Caco-2 (cell line): ENCODE measurements at places on chromosomes 1 and 21.

GRCh38 chr1:183139281-183139942, 46.7 kb upstream of the LAMC2 start:
- peak; percentile 30 for DNase-seq

GRCh38 chr1:198258491-198258890, 101.7 kb downstream of the NEK7 start:
- DNase-seq: no peak

GRCh38 chr21:45590726-45591618, 48.7 kb upstream of the SLC19A1 start:
- peak; percentile 12 for DNase-seq

GRCh38 chr1:184624626-184625025, 130.0 kb downstream of the EDEM3 start:
- DNase-seq: no peak

DNA sequence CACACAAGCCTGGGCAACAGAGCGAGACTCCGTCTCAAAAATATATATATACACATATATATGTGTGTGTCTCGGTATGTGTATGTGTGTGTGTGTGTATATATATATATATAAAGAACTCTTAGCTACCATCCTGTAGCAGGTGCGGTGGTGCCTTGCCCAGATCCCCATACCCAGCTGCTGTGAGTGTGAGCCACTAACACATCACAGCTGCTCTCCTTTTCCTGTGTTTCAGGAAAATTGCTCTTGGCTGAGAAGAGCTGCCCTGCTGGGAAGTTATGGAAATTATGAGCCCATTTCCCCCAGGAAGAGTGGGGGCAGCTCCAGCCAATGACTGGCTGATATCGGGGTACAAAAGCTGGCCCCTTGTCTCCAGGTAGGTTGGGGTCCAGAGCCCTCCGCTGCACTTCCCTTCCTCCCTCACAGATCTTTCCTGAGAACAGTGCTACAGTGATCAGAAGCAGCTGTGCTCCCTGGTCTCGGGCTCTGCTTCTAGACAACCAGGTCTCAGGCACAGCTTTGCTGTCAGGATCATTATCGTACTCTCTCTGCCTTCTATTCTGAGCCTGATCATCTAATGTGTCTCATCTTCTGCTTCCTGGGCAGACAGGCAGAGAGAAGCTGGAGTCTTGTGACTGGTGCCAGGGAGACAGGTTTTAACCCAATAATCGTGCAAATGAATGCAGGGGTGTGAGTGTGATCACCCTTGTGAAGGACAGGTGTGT, 109.6 kb upstream of the ZNF678 start:
- DNase-seq: no peak

- no peak for DNase-seq
These were observed 8.0 kb upstream of the C1orf159 start for GRCh38 chr1:1123581-1124507.

DNA sequence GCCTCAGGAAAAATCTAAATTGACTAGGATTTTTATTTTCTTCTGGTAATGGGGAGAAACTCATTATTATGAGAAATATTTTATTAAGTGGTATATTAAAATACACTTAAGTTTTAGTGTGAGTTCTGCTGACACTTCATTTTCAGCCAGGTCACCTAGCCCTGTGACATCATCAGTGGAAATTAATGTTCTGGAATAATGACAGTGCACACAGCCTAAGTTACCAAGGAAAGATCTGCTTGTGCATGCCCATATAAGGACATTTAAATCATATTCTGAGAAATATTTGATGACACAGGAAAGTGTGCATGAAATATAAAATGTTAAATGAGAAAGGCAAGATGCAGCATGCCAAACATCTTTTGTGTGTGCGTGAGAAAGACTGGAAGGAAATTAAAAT, 102.0 kb downstream of the KIF14 start:
- no peak for DNase-seq

GRCh38 chr1:204959374-204959773, 83.6 kb upstream of the CNTN2 start:
- DNase-seq: peak; percentile 8

DNA sequence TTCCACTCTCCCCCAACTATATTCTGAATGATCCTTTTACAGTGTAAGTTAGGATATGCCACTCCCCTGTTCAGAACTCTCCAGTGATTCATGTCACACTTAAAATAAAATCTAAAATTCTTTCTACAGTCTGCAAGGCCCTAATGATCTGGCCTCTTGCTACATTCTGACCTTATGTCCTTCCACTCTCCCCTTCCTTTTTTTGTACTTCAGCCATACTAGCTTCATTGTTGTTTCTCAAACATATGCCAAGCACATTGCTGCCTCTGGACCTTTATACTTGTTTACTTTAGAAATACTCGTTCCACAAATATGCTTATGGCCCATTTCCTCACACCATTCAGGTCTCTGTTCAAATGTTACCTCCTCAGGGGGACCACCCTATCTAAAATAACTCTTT, 14.8 kb upstream of the PSMA5 start:
- DNase-seq: no peak

DNA sequence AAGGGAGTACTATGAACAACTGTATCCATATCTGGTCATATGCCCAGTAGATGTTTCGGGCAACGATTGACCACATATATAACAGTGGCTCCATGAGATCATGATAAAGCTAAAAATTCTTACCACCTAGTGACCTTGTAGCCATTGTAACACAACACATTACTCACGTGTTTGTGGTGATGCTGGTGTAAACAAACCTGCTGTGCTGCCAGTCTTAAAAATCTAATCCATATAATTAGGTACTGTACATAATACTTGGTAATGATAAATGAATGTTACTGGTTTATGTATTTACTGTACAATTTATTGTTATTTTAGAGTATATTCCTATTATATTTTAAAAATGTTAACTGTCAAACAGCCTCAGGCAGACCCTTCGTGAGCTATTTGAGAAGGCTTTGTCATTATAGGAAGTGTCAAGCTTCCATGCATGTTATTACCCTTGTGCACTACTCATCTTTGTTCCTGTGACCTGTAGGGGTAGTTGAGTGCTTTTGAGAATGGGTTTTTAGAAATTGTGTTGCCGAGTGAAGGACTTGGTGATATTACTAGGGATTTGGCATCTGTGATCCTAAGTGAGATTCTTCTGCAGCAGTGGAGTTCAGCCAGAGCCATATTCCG, 23.6 kb downstream of the DIP2A start:
- DNase-seq: no peak

- DNase-seq: no peak
These were observed 13.1 kb upstream of the EXO1 start for GRCh38 chr1:241834733-241835377.

GRCh38 chr1:85111695-85112094, 63.4 kb upstream of the MCOLN3 start:
- DNase-seq: no peak

- no peak for DNase-seq
These were observed 15.1 kb downstream of the MAB21L3 start for GRCh38 chr1:116126281-116126680.

GRCh38 chr1:157269656-157270375, 131.6 kb upstream of the ETV3 start:
- DNase-seq: no peak

DNA sequence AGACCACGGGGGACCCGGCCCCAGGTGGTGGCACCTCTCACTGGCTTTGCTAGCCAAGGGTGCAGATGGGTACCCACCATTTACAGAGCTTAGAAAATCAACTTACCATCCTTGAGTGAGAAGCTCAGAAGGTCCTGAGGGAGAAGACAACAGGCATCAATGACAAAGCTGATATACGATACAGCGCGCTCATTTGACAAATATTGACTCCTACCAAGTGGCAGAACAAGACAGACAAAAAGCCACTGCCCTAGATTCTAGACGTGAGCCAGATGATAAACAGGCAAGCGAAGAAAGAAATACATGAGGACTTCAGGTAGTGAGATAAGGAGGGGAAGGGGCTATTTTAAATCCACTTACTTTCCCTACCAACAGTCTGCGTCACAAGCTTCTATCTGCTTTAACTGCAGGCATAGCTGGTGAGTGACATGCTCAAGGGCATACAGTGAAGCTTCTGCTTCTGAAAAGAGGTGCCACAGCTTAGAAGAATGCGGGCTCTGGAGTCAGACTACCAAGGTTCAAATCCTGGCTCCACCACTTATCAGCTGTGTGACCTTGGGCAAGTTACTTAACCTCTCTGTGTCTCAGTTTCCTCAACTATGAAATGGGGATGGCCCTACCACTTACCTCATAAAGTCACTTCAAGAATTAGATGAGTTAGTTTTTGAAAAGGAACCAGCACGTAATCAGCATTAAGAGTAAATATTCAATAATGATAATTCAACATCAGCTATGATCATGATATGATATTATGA, 29.1 kb downstream of the TMCO4 start:
- no peak for DNase-seq

- no peak for DNase-seq
These were observed 228.5 kb upstream of the JUN start for GRCh38 chr1:59012378-59012777.

DNA sequence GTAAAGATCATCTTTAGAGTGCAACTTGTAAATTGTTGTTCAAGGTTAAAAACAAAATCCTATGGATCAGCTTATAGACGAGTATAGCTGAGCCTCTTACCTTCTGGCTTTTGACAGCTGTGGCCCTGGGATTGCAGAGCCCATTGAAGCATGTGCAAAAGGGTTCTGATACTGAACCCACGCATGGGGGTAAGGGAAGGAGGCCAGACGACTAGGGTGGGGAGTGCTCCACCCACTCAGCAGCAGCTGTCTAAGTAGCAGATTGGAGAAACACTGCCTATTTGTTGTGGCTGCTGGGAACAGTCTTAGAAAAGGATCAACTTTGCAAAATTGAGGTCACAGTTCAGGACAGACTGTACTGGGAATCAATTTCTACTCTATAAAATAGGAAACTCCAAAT, 16.1 kb downstream of the CD101 start:
- DNase-seq: no peak

- DNase-seq: no peak
These were observed 46.5 kb downstream of the OMA1 start for GRCh38 chr1:58500043-58500442.

GRCh38 chr1:93743465-93743864, 61.8 kb upstream of the BCAR3 start:
- DNase-seq: no peak

DNA sequence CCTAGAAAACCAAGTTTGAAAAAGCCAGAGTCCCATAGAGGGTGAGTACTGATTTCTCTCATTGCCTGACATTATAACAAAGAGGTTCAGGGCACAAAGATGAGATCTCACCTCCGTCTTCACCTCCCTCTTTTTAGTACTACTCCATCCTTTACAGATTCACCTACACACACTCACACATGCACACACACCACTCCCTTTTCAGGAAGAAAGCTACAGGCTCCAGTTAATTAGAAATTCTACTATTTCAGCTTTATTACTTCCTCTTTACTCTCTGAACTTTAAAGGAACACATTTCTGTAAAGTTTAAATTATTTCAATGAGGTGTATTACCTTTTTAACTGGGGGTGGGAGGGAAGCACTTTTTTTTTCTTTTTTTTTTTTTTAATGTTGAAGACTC, 59.6 kb upstream of the PRDX6 start:
- no peak for DNase-seq

DNA sequence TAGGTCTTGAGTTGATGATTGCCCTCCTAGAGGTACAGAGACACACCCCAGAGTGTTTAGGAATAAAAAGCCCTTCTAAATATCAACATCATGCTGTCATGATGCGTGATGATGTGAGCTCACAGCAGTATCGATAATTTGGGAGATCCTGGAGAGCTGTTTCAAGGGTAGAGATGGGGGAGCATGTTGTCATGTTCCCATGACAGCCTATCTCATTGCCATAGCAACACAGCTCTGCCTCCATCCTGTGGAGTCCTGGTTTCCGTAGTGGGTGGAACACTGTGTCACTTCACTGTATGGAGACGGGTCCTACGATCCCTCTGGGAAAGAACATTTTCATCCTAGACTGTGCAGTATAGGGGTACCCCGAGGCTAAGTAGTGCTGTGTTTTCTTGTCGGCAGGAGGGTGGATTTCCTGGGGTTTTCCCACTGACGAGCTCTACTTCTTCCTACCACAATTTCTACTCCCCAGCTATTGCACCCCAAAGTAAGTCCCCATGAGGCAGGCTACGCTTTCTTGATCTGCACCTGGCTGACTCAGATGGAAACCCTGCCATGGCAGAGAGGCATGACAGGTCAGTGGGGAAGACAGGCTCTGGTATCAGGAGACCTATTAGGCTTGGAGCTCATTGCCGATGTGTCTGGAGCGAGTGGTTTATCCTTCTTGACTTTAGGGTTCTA, 7.2 kb downstream of the KISS1 start:
- DNase-seq: no peak

DNA sequence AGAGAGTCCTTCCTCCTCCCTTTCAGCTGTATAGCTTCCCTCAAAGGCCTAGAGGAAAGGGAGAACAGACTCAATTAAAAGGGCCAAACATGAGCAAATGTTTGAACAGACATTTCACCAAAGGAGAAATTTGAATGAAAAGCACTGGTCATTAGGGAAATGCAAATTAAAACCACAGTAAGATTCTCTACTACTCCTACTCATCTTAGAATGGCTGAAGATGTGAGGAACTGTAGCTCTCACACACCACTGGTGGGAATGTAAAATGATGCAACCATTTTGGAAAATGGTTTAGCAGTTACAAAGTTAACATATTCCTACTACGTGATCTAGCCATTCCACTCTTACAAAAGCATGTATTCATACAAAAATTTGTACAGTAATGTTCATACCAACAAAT, 253.0 kb upstream of the HOOK1 start:
- no peak for DNase-seq

- no peak for DNase-seq
These were observed 148.2 kb upstream of the COL11A1 start for GRCh38 chr1:103256490-103256889.

- DNase-seq: peak; percentile 2
These were observed 1290.7 kb upstream of the ADGRL2 start for GRCh38 chr1:80509965-80510522.

DNA sequence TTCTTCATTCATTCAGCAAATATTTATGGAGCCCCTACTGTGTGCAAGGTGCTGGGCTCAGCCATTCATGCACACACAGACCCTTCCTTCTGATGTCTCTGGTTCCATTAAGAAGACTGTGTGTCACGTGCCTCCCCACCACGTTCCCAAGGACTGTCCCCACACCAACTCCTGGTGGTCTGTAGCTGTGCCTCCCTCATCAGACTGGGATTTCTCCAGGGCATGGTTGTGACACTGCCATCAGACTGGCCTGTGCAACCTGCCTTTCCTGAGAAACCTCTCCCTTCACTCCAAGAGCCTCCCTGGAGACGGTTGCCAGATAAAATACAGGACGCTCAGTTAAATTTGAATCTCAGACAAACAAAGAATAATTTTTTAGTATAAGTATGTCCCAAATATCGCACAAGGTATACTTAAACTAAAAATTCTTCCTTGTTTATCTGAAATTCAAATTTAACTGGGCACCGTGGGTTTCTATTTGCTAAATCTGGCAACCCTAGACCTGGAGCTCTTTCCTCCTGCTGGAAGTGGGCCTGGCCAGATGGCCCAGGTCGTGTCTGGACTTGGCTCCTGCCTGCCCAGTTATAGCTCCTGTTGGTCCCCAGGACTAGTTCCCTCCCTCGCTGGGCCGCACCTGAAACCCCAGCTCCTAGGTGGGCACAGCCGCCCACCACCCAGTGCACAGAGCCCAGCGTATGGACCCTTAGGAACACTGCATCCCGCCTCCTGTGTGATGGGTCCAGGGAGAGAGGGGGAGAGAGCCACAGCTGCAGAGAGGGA, 76.9 kb downstream of the RAP1GAP start:
- no peak for DNase-seq
